ENCODE measurements at places on chromosomes 6 and 20.

GRCh38 chr20:32651537-32651936, 22.2 kb downstream of the C20orf203 start:
- no peak for DNase-seq

DNA sequence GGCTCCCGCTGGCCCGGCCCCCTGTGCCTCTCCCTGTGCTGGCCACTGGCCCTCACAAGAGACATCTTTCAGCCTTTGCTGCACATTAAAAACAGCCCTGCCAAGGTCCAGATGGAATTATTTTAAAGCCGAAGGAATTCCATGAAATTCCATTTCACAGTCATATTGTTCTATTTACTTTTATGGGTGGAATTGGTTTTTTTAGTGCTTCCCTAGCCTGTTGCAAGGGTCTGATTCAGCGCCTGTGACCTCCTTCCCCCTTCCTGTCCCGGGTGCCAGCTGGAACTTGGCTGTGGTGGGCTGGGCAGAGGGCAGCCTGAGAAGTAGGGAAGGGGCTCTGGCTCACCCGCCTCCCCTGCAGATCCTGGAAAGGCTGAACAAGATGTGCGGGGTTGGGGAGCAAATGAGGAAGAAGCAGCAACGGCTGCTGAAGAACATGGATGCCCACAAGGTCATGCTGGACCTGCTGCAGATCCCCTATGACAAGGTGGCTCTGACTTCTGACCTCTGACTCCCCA, 34.3 kb downstream of the UQCC2 start:
- no peak for DNase-seq

DNA sequence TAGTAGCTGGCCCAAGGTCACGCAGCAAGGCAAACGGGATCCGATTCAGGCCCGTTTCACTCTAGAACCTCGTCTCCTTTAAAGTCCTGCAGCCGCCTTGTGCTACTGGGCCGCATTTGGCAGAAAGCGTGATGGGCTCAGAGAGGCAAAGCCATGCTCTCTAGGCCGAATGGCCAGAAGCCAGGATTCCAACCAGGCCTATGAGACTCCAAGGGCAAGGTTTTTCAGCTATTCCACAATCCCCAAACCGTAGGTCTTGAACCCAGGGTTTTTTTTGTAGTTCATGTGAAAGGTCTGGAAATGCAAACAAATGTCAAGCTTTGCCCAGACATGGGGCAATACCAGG, 174.1 kb downstream of the PREX1 start:
- no peak for DNase-seq

GRCh38 chr20:36984257-36984638, 32.7 kb upstream of the SAMHD1 start:
- DNase-seq = no peak

GRCh38 chr6:153405931-153406330, 274.8 kb upstream of the RGS17 start:
- DNase-seq = no peak

- DNase-seq = peak; percentile 40
Measured at GRCh38 chr6:134741200-134741536, 208.7 kb downstream of the ALDH8A1 start.

DNA sequence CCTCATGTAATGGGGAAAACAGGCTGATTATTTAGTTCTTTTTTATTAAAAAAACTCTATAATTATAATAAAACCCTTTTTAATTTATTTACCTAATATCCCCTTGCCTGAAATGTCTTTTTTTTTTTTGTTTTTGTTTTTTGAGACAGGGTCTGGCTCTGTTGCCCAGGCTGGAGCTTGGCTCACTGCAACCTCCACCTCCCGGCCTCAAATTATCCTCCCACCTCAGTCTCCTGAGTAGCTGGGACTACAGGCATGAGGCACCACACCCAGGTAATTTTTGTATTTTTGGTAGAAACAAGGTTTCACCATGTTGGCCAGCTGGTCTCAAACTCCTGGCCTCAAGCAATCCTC, 30.3 kb upstream of the HBS1L start:
- no peak for DNase-seq

DNA sequence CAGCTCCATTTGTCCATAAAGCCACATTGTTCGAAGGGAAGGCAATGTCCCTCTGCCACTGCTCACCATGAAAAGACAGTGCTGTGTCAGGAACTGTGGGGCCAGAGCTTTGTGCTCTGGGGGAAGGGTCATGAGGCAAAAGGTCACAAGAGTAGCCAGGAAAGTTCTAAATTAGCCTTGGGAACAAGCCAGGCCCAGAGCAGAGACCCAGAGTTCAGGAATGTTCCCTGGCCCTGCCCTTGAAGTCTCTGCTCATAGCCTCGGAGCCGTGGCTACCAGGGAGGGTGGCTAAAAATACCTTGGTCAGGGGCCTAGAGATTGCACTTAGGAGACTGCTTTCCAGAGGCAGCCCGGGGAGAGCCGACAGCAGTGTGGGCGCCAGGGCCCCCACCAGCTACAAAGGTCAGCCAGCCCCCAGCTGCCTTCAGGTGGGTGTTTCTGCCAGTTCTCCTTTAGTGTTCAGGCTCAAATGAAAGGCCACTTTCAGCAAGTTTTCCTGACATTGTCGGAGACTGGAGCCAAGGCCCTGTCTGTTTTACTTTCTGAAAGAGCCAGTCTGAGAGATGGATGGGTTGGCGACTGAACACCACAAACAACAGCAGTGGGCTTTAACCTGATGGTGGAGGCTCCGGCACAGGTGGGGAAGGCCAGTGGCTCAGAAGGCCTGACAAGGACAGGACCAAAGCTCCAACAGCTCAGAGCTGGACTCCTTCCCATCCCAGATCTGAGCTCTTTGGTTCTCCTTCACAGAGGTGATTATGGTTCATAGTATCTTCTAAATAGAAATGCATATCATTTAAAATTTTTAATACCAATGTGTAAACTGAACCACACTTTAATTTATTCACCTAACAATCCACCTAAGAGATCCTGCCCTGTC, 76.2 kb downstream of the CDH26 start:
- DNase-seq = peak; percentile 23

Measured in hippocampal formation (tissue), 2 donors.